NCI-H526 (cell line): ENCODE measurements at places on chromosomes 11 and 22.
A peak's percentile ranks its signal among the peaks of the same experiment; 100 is the strongest.

DNA sequence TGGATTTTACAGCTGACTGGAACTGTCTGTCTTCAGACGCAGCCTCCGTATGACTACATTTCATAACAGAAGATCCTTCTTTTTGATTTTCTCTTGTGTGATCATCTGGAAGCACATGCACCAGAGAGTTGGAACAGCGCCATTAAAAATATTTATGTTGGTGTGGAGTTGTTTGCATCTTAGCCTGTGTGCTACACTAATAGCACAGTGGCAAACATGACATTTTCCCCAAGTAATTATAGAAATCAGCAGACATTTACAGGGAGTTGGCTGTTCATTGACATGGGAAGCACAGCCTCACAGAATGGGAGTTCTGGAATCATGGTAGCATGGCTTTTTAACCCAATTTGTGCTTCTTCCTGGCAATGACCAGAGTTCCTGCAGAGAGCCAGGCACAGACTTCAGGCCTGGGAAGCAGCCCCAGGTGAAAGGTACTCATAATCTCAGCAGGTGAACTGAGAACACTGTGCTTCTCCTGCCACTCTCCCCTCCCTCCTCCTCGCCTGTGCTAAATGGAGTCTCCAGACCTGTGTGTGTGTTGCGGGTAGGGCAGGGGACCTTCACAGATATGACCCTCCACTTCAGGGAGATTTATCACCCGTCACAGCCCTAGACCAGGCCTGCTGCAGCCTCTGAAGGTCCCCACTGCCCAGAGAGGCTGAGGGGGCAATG, 82.8 kb upstream of the PLET1 start:
- DNase-seq = no peak

GRCh38 chr11:83835423-83835822, 549.3 kb upstream of the CCDC90B start:
- DNase-seq = peak; percentile 47

DNA sequence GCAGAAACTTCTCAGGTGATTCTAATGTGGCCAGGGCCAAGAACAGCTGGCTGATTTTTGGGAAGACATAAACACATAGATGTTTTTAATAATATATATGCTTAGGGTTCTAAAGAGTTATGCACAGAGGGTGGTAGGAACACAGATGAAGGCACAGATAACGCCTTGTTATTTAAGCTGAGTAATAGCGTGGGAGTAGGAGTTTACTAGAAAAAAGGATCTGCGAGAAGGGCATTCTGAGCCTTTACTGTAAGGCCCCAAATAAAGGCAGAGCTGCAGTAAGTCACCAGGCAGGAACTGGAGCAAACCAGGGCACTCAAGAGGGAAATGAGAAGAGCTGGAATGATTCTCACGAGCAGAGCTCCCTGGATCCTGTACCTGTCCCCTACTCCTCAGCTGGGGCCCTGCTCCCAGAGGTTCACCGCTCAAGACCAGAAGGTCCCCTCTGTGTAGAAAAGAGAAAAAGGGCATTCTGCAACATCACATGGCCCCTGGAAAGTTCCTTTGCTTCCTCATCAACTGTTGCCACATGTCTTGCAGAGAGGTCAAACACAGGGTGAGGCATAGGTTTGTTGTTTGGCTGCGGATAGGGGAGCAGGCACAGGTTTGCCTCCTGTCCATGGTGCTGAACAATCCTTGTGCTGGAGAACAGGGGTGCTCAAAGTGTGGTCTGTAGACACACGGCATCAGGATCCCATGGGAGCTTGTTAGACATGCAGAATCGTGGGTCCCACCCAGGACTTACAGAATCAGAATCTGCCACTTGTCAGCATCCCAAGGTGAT, 125.7 kb downstream of the TENM4 start:
- no peak for DNase-seq

GRCh38 chr22:49803134-49803533, 24.5 kb downstream of the BRD1 start:
- no peak for DNase-seq

DNA sequence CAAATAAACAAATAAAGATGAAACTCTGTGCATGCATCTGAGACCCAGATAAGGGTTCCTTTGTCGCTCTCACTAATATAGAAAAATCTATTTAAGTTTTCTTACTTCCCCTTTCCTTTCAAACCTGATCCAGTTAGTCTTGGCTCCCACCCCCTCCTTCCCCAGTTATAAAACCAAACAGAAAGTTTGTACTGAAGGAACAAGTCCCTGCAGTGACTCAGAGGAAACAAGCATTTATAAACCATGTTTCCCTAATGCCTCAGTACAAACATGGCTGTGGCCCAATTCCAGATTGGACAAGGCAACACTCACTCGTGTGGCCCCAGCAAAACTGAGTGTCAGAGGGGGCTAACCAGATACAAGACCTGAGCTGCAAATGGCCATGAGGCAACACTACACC, 65.5 kb upstream of the ARHGAP20 start:
- no peak for DNase-seq

- DNase-seq = no peak
Observed at GRCh38 chr22:35809816-35810215, 92.1 kb downstream of the APOL5 start.

DNA sequence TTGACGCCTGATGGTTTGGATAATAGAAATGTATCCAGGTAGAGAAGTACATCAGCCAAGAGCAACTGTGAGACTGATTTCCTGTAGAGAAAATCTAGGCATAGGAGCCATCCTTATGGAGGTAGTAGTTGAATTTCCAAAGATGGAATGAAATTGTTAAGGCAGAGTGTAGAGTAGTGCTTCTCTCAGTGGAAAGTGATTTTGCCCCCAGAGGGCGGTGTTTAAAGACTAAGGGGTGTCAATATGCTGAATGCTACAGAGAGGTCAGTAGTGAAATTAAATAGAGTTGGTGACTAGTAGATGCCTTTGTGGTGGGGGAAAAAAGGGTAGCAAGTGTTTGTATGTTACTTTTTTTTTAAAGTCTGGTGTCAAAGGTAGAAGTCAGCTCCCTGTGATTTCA, 54.5 kb downstream of the TRIM44 start:
- DNase-seq = no peak

DNA sequence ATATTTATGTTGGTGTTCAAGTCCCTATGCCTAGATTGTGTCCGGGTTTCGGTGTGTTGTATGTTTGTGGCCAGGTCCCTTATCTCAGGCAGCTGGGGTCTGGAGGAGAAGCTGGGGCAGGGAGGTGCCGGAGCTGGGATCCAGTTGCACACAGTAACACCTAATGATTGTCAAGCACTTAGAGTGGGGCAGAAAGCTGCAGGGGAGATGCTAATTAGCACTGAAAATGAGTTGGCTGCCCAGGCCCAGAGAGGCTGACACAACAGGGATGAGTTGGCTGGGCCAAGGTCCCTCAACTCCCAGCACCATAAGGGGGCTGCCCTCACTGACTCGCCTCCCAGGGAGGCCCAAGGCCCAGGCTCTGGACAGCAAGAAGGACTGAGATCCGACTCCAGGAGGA, 12.2 kb downstream of the PDE2A start:
- no peak for DNase-seq

DNA sequence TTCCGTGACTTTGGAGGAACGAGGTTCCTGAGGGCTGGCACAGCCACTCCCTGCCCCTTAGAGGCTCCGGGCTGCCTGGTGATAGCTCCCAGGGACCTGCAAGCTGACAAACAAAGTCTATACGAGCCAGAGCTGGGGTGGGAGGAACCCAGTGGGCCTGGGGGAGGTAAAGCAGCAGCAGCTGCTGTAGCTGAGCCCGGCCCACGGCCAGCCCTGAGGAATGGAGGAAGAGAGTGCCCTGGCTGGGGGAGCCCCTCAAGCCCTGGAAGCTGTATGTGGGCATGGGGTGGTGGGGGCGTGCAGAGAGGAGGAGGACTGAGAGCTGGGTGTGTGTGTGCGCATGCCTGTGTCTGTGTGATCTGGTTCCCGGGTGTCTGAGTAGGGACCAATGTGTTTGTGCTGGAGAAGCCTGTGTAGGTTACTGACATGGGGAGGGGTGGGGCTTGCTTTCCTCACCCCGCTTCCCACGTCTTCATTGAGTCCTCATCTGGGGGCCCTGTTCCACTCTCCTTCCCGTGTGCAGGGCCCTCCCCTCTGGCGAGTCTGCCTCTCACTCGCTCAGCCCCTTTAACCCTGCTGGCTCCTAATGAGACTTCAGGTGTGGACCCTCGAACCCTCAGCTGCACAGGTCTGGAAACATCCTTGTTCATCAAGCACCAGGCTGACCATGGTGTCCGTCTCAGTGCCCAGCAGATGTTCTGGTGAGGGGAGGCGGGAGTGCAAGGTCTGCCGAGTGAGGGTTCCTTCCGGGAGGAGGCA, 10.8 kb downstream of the ST3GAL4 start:
- DNase-seq = no peak

GRCh38 chr11:113663567-113663966, 42.5 kb downstream of the TMPRSS5 start:
- no peak for DNase-seq
